ENCODE measurements at places on chromosomes 5 and 9.

- DNase-seq = no peak
Observed at GRCh38 chr9:120965344-120966012, 38.9 kb upstream of the TRAF1 start.

DNA sequence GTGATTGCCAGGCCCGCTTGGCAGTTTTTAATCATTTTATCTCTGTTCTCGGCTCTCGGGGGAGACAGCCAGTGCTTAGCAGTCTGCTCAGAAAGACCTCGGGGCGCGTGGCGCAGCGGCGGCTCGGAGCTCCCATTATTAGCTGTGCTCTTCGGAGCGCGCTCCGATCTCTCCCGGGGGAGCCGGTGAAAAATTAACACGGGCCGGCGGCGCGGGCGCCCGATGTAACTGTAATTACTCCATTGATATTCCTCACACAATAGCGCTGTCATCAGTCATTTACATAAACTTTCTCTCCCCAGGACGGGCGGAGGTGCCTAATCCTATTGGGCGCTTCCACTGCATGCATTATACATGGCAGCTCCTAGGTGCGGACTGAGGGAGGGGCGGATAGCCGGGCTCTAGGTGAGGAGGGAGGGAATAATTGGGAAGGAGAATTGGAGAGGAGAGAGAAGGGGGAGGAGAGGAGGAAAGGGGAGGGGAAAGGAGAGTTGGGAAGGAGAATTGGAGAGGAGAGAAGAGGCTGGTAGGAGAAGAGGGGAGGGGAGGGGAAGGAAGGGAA lies 24.9 kb downstream of the LMX1B start:
- DNase-seq = no peak

GRCh38 chr9:127554966-127555839 lies 56.9 kb upstream of the STXBP1 start:
- no peak for DNase-seq

- DNase-seq = no peak
Observed at GRCh38 chr5:142110046-142110531, 1.5 kb downstream of the NDFIP1 start.

- DNase-seq = no peak
Observed at GRCh38 chr9:89457376-89457855, 40.5 kb downstream of the SEMA4D start.

GRCh38 chr5:136529081-136529480 lies 163.7 kb upstream of the TRPC7 start:
- no peak for DNase-seq

GRCh38 chr9:88090151-88090581 lies 48.1 kb downstream of the SPATA31C2 start:
- no peak for DNase-seq

- DNase-seq = no peak
Observed at GRCh38 chr5:108729242-108729615, 18.5 kb upstream of the FER start.

GRCh38 chr9:87588339-87588738 lies 90.7 kb downstream of the DAPK1 start:
- no peak for DNase-seq
